ENCODE measurements at places on chromosomes 6 and 20.

GRCh38 chr6:87702589-87702945 is 534 bp upstream of the AKIRIN2 start:
- no peak for DNase-seq

DNA sequence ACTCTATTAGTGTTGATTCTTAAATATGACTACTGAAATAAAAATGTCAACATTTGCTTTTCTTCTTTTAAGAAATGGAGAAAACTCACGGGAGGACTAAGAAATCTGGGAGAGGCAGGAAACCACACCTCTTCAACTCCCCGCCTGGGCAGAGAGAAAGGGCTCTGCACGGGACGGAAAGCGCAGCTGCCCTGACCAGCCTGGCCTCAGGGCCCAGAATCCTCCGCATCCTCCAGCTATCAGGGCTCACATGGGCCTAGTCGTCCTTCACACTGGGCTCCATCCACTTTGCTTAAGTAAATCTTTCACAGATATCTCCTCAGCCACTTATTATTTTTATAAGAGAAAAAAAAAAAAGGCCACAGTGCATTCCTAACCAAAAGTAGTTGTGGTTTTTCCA is 215.1 kb downstream of the TBXT start:
- DNase-seq = no peak

DNA sequence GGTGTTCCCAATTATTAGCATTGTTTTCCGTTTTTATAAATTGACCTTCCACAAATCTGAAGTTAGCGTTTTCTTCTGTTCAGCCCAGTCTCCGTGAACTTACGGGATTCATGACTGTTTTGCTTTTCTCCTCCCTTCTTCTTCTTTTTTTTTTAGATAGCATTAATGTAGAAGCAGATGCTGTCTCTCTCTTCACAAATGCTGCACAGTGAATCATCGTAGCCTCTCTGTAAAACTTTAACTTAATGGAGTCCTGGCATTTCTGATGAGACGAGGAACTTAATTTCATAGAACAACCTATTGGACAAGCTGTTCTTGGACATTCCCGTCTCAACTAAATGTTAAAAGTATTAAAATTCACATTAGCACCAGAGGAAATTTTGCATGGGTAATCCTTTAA is 138.0 kb upstream of the EEF1E1 start:
- no peak for DNase-seq

- DNase-seq = no peak
These were observed 31.7 kb downstream of the GSTA3 start for GRCh38 chr6:52877786-52878185.

DNA sequence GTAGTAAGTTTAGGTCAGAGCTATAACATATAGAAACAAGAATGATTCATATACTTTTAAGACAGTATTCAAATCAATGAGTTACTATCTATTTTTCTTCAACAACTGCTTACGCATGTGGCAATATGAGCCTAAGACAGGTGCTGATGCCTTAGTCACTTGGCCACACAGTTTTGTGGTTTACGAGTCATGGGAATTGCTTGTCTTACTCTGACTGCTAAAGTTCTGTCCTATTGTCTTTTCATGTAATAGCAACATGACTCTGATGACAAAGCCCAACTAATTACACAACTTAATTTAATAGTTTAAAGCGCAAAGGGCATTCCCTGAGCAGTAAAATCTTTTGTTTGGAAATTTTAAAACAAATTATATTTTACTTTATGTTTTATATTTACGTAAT is 159.3 kb upstream of the CENPW start:
- DNase-seq = no peak

GRCh38 chr6:85044361-85044760 is 280.0 kb upstream of the TBX18 start:
- peak; percentile 10 for DNase-seq

DNA sequence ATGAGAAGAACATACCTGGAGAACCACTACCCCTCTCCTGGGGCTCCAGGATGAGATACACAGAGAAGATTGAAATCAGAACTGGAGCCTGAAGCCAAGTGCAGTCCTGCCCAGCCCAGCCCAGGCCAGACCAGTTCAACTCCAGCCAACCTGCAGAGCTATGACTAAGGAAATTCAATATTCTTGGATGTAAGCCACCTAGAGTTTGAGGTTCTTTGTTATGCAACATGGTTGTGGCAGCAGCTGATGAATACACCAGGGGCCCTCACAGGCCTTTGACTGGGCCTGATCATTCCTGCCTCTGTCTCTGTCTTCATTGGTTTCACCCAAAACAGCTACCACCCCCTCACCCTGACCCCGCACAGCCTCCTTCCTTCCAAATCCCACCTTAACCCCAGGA is 167.8 kb downstream of the LRFN2 start:
- DNase-seq = no peak

- no peak for DNase-seq
These were observed 9.8 kb downstream of the MAS1L start for GRCh38 chr6:29477923-29478450.

- no peak for DNase-seq
These were observed 1590.1 kb downstream of the HACE1 start for GRCh38 chr6:103269581-103269980.

GRCh38 chr6:156808287-156808686 is 31.1 kb downstream of the ARID1B start:
- DNase-seq = peak; percentile 60

All from eye (tissue), 1 donor.